Thymus (tissue), 14 donors: ENCODE measurements at places on chromosomes 6 and 20. TPM values are rescaled to one million over a fixed set of nuclear protein-coding genes. Genes with fewer than 3 reads are reported as not detected.

The IP6K3 gene
- total RNA-seq: 0.28 TPM

The KIAA0408 gene
- 0.52 TPM for total RNA-seq

The SOBP gene
- total RNA-seq: 4.1 TPM

The BPI gene
- 2.1 TPM for total RNA-seq

The RBPJL gene
- not detected for total RNA-seq

GRCh38 chr20:22052025-22052650 is 346.7 kb downstream of the PAX1 start:
- no peak overlapping the region for H3K27ac ChIP-seq
- no peak overlapping the region for H3K4me3 ChIP-seq
- no peak for DNase-seq
- no peaks in the 10 kb centered on the region for H3K27me3 ChIP-seq

DNA sequence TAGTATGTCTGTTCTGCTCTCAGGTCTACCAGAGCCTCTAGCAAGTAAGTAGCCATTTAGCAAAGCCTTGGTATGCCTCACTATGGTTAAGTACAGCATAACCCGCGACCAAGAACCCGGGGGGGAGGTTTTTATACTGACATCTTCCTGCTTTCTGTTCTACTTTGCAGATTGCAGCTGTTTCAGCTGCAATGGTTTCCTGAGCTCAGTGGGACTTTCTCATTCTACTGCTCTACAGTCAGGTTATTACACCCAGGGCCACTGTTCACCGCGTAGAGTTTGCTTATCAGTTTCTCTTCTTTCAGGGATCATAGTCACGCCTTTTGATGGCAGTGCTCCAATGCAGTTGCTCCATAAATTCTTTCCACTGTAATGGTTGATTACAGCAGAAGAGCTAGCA is 631.3 kb downstream of the TFAP2A start:
- H3K27me3 ChIP-seq: no peaks in the 10 kb centered on the region
- no peak for DNase-seq
- H3K36me3 ChIP-seq: no peaks in the 10 kb centered on the region
- H3K4me1 ChIP-seq: no peaks in the 10 kb centered on the region
- no peak overlapping the region for H3K4me3 ChIP-seq
- H3K27ac ChIP-seq: no peak overlapping the region

DNA sequence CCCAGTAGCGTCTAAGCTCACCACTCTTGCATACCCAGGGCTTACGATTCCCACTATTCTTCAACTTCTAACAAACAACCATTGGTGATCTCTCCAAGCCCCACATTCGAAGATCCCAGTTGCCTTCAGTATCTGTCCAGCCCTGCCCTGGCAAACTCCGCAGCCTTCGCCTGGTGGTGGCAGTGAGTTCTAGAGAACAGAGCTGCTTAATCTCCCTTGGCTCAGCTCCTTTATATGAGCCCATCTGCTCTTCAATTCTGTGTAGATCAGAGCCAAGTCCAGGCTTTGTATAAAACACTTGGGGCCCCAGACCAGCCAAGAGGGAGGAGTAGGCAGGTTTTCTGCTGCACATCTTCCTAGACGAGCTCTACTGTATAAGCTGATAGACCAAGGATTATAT is 193.3 kb downstream of the PHACTR1 start:
- no peaks in the 10 kb centered on the region for H3K27me3 ChIP-seq
- no peak for DNase-seq
- H3K4me3 ChIP-seq: no peak overlapping the region
- no peaks in the 10 kb centered on the region for H3K36me3 ChIP-seq
- H3K4me1 ChIP-seq: no peaks in the 10 kb centered on the region
- no peak overlapping the region for H3K27ac ChIP-seq

GRCh38 chr6:78611886-78612480 is 255.4 kb upstream of the IRAK1BP1 start:
- no peaks in the 10 kb centered on the region for H3K36me3 ChIP-seq
- no peak for DNase-seq
- H3K27ac ChIP-seq: no peak overlapping the region
- no peaks in the 10 kb centered on the region for H3K27me3 ChIP-seq

GRCh38 chr20:23119456-23120216 is 33.5 kb upstream of the CD93 start:
- H3K36me3 ChIP-seq: no peaks in the 10 kb centered on the region
- no peak for DNase-seq
- no peak overlapping the region for H3K27ac ChIP-seq
- H3K27me3 ChIP-seq: no peaks in the 10 kb centered on the region
- H3K4me1 ChIP-seq: peaks cover 5% of the 10 kb centered on the region

GRCh38 chr6:159232751-159233150 is 63.6 kb downstream of the FNDC1 start:
- no peak overlapping the region for H3K27ac ChIP-seq
- peaks cover 43% of the 10 kb centered on the region for H3K27me3 ChIP-seq
- no peak for DNase-seq
- H3K4me3 ChIP-seq: no peak overlapping the region

DNA sequence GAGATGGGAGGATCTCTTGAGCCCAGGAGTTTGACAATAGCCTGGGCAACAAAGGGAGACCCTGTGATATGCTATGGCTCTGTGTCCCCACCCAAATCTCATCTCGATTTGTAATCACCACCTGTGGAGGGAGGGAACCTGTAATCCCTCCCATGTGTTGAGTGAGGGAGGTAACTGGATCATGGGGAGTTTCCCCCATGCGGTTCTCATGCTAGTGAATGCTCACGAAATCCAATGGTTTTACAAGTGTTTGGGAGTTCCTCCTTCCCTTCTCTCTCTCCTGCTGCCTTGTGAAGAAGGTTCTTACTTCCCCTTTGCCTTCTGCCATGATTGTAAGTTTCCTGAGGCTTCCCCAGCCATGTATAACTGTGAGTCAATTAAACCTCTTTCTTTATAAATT is 3.4 kb downstream of the NUDT3 start:
- no peak overlapping the region for H3K27ac ChIP-seq
- H3K27me3 ChIP-seq: no peaks in the 10 kb centered on the region
- no peaks in the 10 kb centered on the region for H3K36me3 ChIP-seq
- DNase-seq: no peak

DNA sequence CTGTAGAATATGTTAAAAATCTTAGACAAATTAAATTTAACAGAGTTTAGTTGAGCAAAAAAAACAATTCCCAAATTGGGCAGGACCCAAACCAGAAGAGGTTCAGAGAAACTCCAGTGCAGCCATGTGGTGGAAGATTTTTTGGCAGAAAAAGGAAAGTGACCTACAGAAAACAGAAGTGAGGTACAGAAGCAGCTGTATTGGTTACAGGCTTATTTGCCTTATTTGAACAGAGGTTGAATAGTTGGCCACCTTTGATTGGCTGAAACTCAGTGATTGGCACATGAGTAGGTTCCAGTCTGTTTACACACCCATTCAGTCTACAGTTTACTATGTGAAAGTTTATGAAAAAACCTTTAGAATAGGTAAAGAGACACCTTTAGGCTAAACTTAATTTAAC is 110.9 kb upstream of the LAMP5 start:
- no peak overlapping the region for H3K27ac ChIP-seq
- H3K27me3 ChIP-seq: no peaks in the 10 kb centered on the region
- H3K4me1 ChIP-seq: no peaks in the 10 kb centered on the region

- no peaks in the 10 kb centered on the region for H3K4me1 ChIP-seq
- peaks cover 95% of the 10 kb centered on the region for H3K36me3 ChIP-seq
- no peaks in the 10 kb centered on the region for H3K27me3 ChIP-seq
- no peak overlapping the region for H3K4me3 ChIP-seq
- H3K27ac ChIP-seq: no peak overlapping the region
- no peak for DNase-seq
These were observed 45.6 kb upstream of the SLC22A1 start for GRCh38 chr6:160076009-160076408.

GRCh38 chr6:109325400-109325801 is 56.9 kb downstream of the CD164 start:
- DNase-seq: no peak
- H3K27ac ChIP-seq: no peak overlapping the region
- H3K27me3 ChIP-seq: no peaks in the 10 kb centered on the region
- no peaks in the 10 kb centered on the region for H3K36me3 ChIP-seq
- no peak overlapping the region for H3K4me3 ChIP-seq
- H3K4me1 ChIP-seq: peaks cover 13% of the 10 kb centered on the region

GRCh38 chr20:21033817-21034216 is 72.3 kb downstream of the LINC00237 start:
- no peak overlapping the region for H3K4me3 ChIP-seq
- no peaks in the 10 kb centered on the region for H3K4me1 ChIP-seq
- no peaks in the 10 kb centered on the region for H3K27me3 ChIP-seq
- DNase-seq: no peak
- no peak overlapping the region for H3K27ac ChIP-seq

DNA sequence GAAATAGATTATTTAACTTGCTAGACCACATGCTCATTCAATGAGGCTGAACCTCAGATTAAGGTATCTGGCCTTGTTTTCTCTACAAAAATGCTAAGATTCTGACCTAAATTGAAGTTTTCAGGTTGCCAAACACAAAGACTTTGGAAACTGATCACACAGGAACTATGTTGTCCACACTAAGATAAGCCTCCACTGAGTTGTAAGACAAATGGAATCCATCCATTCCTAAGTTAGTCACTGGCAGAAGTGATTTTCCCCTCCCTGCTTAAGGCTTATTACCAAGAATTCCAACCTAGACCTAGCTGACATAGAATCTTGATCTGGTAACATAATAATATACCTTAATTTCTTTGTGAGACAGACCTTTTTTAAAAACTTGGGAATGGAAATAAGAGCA is 608.1 kb downstream of the TENT5A start:
- H3K27ac ChIP-seq: no peak overlapping the region
- no peaks in the 10 kb centered on the region for H3K4me1 ChIP-seq
- no peak for DNase-seq
